ENCODE measurements at places on chromosomes 11 and 22.

- no peak for DNase-seq
These were observed 9.0 kb downstream of the SYT7 start for GRCh38 chr11:61571869-61572268.

- DNase-seq: peak; percentile 72
These were observed 36.9 kb upstream of the SLC36A4 start for GRCh38 chr11:93234602-93235207.

DNA sequence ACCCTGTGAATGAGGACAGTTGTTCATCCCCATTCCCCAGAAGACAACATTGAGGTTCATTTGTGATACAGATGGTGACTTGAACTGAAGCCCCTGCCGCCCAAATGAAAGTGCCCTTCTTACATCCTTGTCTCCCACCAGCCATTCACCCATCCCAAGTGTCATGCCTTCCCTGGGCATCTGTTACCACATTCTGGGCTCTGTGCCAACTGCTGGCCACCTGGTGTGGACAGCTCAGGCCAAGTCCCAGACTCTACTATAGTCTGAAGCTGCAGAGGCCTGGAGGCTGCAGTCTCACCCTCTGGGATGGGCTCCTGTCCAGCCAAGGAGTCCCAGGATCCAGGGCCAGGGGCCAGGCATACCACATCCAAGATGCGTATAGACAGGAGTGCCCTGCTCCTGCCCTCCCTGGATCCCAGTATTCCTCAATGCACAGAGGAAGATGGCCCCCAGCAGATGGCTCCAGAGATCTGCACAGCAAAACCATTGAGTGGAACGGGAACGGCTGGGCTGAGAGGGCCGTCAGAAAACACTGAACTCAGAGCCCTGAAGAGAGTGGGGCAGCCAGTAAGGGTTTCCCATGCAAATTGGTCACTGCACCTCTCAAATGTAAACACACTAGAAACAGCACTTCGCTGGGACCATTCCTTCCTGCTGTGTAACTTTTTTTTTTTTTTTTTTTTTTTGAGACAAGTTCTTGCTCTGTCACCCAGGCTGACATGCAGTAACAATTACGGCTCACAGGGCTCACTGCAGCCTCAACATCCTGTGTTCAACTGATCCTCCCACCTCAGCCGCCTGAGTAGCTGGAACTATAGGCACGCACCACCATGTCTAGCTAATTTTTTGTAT, 22.8 kb downstream of the ARRB1 start:
- peak; percentile 49 for DNase-seq

DNA sequence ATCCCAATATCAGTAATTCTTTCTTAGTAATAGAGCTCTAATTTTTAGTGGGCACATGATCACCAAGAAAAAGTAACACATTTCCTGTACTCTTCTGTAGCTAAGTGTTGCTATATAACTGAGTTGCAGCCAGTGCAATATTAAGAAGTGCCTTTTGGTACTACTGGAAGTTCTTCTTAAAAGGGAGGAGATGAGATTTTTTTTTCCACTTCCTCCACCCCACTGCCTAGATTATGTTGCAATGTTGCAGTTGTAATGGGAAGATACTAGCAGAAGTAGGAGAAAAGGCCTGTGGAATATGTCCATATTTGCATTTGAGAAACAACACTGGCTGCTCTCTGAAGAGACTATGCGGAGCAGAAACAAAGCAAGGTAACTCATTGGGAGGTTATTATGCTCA, 280.6 kb upstream of the ANO5 start:
- DNase-seq: no peak

DNA sequence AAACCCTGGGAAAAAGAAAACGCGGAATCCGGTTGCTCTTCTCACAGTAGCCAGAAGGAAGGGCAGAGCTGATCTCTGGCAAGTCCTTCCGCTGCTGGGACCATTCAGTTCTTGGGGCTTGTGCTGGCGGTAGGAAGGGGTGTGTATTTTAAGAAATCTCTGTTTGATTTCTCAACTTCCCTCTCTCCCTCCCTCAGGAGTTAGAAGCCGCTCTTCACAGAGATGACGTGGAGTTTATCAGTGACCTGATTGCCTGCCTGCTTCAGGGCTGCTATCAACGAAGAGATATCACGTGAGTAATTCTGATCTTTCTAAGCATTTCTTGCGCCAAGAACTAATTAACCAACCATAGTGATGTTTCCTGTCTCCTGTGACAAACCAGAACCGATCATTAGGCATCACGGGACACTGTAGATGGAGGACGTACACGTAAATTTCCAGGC, 85.9 kb upstream of the SLC25A18 start:
- no peak for DNase-seq

DNA sequence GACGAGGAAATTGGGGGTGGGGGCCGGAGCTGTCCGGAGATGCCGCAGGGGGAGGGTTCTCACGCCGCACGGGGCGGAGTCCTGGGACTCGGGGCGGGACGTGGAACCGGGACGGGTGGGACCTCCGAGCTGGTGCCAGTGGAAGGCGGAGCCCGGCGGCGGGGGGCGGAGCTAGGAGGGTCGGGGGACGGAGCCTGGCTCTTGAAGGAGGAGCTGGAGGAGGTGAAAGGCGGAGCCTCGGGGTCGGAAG, 271 bp downstream of the FKBP2 start:
- peak; percentile 100 for DNase-seq

GRCh38 chr11:9130297-9130696, 38.9 kb upstream of the SCUBE2 start:
- DNase-seq: no peak

GRCh38 chr11:94654201-94654600, 87.0 kb downstream of the PIWIL4 start:
- DNase-seq: no peak

DNA sequence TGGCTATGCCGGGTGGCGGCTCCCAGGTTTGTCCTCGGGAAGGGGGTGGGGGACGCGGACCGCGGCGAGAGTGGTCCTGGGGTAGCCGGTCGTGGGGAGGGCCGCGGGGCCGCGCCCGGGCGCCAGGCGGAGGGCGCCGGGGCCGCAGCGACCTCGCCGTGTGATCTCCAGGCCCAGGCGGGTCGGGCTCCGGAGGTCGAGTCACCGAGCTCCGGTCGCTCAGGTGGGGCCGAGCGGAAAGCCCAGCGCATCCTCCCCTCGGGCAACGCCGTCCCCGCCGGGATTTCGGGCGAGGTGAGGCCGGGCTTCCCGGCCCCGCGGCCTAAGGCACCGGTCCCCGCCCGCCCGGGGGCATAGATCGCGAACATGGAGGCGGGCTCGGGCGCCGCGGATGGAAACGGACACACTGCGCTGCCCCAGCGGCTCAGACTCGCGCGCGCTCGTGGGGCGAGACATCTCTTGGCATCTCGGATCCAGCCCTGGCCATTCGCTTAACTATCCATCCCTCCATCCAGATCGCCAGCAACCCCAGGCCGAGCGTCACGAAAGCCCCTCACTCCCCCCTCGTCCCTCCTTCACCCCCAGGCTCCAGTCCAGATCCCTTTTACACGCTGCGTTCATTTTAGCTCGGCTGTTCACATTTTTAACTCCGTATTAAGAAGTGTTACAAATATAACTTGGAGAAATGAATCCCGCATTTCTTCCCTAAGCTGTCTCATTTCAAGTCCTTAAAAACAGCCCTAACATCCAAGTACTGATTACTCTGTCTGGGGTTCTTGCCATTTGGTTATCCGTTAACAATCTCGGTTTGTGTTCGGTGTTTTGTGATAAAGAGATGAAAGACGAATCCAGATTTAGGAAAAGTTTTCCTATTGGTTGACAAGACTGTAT, 460 bp downstream of the ZC3H12C start:
- DNase-seq: no peak

GRCh38 chr11:38130976-38131375, 1532.9 kb upstream of the RAG2 start:
- no peak for DNase-seq

- DNase-seq: no peak
These were observed 29.2 kb downstream of the NF2 start for GRCh38 chr22:29632672-29633071.

GRCh38 chr11:78365381-78365792, 52.2 kb downstream of the GAB2 start:
- no peak for DNase-seq

Measured in activated naive CD4-positive, alpha-beta T cell treated with Interleukin-2 at 50 U/mL for 16 hours (primary cell).